Caco-2 (cell line): ENCODE measurements at places on chromosomes 11 and 22. TPM values are rescaled to one million over a fixed set of nuclear protein-coding genes. Genes with fewer than 3 reads are reported as not detected.

- DNase-seq = peak; percentile 57
Measured at GRCh38 chr11:65279741-65280440, 18.1 kb downstream of the POLA2 start.

GRCh38 chr11:212150-213100 lies 4.9 kb downstream of the RIC8A start:
- DNase-seq = no peak

DNA sequence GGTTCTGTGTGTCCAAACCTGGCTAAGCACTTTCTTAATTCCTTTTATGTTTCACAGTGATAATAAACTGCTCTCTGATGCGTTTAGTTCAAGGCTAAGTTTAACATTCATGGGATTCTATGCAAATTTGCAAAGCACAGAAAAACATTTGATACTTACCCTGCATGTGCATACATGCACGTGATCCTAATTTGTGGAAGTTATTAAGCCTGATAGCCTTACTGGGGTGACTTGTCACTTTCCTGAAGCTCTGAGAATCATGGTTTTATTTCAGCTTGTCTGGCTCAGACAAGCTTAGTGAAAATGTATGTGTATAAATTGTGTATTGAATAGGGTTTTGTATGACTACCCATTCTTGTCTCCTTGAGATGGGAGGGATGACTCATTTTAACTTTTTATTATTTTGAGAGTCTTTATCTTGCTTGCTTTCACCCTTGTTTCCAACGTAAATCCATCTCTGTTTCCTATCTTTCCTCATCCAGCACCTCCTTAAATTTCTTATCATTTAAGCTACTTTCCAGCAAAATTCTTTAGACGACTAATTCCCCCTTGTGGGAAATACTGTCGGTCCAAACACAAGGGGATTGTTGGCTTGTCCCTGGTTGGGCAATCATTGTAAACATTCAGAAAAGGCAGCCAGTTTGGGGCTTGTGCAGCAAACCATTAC lies 167.1 kb downstream of the C11orf91 start:
- no peak for DNase-seq

- DNase-seq = peak; percentile 76
Measured at GRCh38 chr22:19756288-19757128, 4.1 kb upstream of the TBX1 start.

DNA sequence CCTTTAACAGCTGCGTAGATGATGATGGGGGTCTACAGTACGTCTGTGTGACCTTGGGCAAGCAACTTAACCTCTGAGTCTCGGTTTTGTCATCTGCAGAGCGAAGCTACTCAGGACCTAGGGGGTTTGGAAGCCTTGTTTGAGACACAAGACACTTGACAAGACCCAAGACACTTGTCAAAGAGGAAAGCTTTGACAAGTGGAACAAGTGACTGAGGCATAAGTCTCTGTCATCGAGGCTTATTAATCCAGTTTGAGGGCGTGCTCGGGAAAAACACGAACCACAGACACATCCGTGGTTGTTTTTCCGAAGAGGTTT lies 732 bp upstream of the PC start:
- DNase-seq = no peak

DNA sequence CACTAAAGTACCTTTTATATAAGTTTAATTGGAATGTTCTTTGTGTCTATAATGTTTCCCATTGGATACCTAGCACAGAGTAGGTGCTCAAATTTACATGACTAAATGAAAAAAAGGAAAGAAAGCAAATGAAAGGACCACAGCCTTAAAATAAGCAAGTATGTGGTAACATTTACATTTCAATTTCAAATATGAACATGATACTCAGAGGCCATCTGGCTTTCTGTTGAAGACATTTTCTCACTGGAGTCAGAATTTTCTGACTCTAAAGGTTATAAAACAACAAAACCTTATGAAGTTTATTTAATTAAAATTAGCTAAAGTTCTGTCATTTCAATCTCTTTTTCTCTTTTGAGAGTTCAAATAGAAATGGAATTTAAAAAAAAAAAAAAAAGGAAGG lies 904 bp upstream of the ANGPTL5 start:
- no peak for DNase-seq

DNA sequence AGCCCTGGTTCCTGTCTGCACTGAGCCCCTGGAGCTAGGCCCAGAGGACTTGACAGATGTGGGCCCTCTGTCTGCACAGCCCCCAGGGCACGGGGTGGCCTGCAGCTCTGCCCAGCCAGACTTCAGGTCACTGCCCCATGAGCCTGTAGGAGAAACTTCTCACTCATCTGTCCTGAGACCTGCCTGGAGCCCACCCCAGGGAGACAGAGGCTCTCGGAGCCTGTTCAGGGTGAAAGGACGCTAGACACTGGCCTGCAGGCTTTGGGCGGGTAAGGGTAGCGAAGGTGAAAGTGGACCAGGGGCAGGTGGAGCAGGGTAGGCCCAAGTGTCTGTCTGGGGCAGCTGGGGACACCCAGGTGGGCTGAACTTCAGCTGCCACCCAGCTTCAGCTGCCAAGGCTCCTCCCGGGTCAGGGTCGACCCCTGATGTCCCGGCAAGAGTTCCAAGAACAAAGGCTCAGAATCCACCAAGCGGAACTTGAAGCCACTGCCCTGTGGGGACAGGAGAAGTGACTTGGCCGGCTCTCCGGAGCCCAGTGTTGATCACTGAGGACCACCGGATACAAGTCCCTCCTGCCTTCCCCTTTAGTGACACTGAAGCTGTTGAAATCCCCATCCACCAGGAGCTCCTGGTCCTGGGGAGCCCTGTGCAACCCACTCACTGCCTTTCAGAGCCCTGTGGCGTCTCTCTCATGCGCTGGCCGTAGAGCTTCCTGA lies 90.3 kb downstream of the KCNQ1 start:
- DNase-seq = peak; percentile 30

DNA sequence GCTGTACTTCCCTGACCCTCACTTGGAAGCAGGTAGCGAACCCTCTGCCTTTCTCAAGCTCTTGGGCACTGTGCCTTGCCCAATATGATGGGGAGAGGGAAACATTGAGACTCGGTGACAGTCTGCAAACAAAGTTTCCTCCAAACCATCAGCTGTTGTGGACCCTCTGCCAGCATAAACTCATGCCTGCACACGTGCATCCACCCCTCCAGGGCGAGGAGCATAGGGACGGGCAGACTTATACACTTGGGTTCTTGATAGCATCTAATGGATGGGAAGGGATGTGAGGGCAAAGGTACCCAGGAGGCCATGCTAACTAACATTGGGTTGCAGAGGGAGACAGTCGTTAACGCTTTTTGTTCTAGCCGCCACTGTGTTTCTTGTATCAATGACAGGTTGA lies 8.2 kb upstream of the MAPK8IP1 start:
- no peak for DNase-seq

DNA sequence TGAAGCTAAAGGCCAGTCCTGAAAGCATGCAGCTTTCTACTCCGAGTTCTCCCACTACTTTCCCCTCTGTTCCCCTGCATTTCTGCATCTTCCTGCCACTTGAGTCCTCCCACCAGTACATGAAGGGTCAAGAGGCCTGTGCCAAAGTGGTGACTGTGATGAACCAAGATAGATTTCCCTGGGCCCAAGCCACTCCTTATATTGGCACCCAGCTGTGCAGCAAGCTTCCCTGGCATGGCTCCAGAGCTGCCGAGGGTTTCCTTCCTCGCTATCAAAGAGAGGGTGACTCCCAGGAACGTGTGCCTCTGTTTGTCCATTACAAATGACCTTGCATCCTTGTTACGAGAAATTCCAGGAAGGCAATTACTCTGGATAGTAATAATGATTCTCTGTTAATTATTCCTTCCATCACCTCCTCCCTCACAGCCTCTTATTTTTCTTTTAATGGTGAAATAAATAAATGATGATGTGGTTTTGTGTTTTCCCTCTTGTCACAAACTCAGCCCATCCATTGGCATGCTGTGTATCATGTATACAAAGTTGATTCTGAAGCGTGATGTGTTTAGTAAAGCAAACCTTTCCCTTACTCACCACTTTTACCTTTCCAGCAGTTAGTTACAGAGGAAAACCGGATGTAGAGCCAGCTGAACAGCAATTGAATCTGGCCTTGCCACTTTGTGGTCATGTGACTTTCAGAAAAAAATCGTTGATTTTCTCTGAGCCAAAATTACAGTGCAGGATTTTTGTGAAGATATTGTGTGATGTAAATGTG lies 8.3 kb downstream of the SRSF8 start:
- no peak for DNase-seq

DNA sequence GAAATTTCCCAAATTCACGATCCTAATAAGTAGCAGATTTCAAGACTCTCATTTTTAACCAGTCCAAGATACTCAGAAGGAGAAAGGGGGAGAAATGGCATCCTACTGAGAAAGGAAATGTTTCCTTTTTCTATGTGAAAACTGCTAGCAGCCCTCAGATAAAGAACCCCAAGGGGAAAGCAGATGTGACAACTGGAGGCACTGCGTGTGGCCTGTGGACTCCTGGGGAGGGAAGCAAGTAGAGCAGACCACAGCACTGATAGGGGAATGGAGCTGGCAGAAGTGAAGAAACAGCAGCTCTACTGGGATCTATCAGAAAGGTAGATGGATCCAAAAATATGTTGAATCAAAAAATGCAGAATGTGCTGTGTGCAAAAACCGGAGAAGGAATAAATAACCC lies 239.7 kb upstream of the API5 start:
- DNase-seq = no peak

DNA sequence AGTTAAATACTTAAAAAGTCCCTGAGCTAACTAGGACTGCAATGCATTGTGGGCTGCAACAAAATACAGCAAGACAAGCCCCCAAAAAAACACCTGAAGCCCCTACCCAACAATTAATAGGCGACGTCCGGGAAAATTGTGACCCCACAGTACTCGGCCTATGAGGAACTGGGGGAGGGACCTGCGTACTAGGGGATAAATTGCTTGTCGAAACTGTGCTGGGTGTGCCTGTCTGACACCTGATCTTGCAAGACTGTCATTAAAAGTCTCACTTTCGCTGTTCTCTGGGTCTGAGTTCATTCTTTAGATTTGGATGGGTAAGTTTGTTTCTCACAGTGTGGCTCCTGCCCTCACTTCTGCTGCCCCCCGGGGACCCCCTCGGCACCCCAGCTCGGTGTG lies 15.2 kb downstream of the TANGO2 start:
- DNase-seq = no peak

DNA sequence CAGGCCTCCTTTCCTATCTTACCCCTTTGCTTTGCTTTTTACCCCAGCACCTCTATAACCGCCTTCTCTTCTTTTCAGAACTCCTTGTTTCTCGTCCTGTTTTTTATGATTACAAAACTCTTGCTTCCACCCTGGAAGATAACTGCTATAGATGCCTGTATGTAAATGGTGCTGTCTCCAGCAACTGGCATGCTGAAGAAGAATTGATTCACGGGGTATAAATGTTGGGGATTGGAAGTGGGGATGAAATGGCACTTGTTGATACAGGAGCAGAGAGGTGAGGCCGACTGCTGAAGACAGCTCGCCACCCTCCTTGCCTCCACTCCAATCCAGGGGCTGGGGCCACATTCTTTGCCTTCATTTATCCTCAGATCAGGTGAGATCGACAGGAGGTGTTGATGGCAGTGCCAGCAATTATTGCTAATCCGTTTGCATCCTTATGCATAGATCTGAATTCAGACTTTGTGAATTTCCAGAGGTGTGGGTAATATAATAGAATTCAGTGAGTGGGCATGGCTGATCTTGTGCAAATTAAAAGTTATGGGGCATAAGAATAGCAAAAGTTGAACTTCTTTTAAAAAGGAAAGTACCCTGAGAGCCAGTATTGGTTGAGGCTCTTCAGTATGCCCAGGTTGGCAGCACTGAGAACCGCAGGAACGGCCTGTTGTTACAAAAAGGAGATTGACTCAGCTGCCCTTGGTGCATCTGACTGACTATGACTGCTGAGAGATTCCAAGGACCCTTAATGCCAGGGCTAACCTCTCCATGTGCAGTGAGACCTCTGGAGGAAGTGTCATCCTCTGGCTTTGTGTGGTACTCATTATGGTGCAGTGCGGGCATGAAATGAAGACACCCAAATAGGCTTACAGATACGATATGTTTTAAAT lies 5.3 kb downstream of the NEAT1 start:
- DNase-seq = no peak

The GGT1 gene
- 9.4 and 12.4 TPM in 2 replicates for total RNA-seq

The OR4A16 gene
- total RNA-seq = not detected in 2 replicates
